Naive thymus-derived CD4-positive, alpha-beta T cell (primary cell): ENCODE measurements at places on chromosomes 7 and 10. TPM values are rescaled to one million over a fixed set of nuclear protein-coding genes. Genes with fewer than 3 reads are reported as not detected.

- no peak for DNase-seq
Measured at GRCh38 chr10:115801457-115801856, 471.5 kb downstream of the GFRA1 start.

- no peak for DNase-seq
Measured at GRCh38 chr7:107165341-107165740, 3.5 kb upstream of the HBP1 start.

- DNase-seq: peak; percentile 90
Measured at GRCh38 chr10:42782446-42783180, at the start of gene BMS1. Gene BMS1, plus strand, starts transcription at chr10:42782795. Its CDS starts 1,600 bp downstream, at chr10:42784395.

DNA sequence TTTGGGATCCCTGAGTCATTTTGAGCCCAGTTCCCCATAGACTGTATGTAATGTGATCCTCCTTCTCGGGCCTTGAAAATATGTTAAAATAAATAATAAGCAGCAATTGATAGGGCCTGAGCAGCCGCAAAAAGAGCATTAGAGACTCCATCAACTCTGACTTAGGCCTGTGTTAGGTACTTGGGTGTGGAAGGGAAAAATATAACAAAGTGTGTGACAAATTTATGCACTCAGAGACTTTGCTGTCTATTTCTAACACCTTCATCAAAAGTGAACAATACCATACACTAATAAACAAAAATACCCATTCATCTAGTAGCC is 31.4 kb upstream of the HABP2 start:
- DNase-seq: no peak

GRCh38 chr7:138317044-138317596 is 142.9 kb upstream of the TRIM24 start:
- DNase-seq: no peak

DNA sequence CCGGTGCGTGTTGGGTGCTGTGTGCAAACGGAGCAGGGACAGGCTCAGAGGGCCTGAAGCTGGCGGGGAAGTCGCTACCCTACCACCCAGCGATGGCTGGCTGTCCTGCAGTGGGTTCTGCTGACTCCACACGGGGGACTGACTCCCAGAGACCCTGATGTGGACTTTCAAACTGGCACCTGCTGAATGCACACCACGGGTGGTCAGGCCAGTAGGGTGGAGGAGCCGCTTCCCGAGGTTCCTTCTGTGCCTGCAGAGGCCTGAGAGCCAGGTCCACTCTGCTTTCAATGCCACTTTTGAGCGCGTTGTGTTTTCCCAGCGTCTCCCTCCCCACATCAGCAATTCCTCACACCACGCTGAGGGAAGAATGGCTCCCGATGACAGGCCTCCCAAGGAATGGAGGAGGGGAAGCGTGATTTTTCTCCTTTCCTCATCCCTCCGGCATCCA is 135.3 kb downstream of the ADARB2 start:
- DNase-seq: no peak

ABCB4 gene
- total RNA-seq: 0.84 TPM

KNDC1 gene
- 0.24 TPM for total RNA-seq

CCDC172 gene
- not detected for total RNA-seq

ETV1 gene
- not detected for total RNA-seq

SMIM30 gene
- total RNA-seq: 21.0 TPM
